ENCODE measurements at places on chromosomes 7 and 10. TPM values are rescaled to one million over a fixed set of nuclear protein-coding genes. Genes with fewer than 3 reads are reported as not detected.

AGR3 gene
- not detected for total RNA-seq

PRSS37 gene
- total RNA-seq, result not detected

SPAM1 gene
- not detected for total RNA-seq

OPN4 gene
- not detected for total RNA-seq

ZPBP gene
- total RNA-seq, result not detected

SLC13A1 gene
- not detected for total RNA-seq

TFR2 gene
- 3.0 TPM for total RNA-seq

AS3MT gene
- 0.94 TPM for total RNA-seq

ABCB1 gene
- total RNA-seq, result 0.29 TPM

ZNF804B gene
- total RNA-seq, result not detected

GOT1 gene
- total RNA-seq, result 44.0 TPM

RNF32 gene
- 0.87 TPM for total RNA-seq

BEND7 gene
- 10.1 TPM for total RNA-seq

SPDYE5 gene
- total RNA-seq, result not detected

ADAM8 gene
- 4.3 TPM for total RNA-seq

CCDC172 gene
- not detected for total RNA-seq

FGL2 gene
- not detected for total RNA-seq

STEAP4 gene
- total RNA-seq, result not detected

SP4 gene
- 1.1 TPM for total RNA-seq

CYP2E1 gene
- total RNA-seq, result 0.22 TPM

TRIM4 gene
- total RNA-seq, result 26.3 TPM

AKR1D1 gene
- not detected for total RNA-seq

TFPI2 gene
- total RNA-seq, result 302 TPM

PIK3CG gene
- not detected for total RNA-seq

SUN3 gene
- total RNA-seq, result not detected

UTF1 gene
- total RNA-seq, result 0.16 TPM

LRMDA gene
- total RNA-seq, result 4.2 TPM

EPDR1 gene
- total RNA-seq, result 58.4 TPM

TAS2R5 gene
- 0.50 TPM for total RNA-seq

CADPS2 gene
- 0.08 TPM for total RNA-seq

NPFFR1 gene
- total RNA-seq, result not detected

SPOCK2 gene
- total RNA-seq, result 0.25 TPM

FFAR4 gene
- 0.44 TPM for total RNA-seq

CALML3 gene
- not detected for total RNA-seq

SPDYE1 gene
- not detected for total RNA-seq

RBP3 gene
- not detected for total RNA-seq

COBL gene
- total RNA-seq, result 4.7 TPM

ARHGAP22 gene
- total RNA-seq, result 3.7 TPM

CPA2 gene
- 0.15 TPM for total RNA-seq

TRIM8 gene
- total RNA-seq, result 43.4 TPM

Measured in A549 treated with RU486 at 1 μM for 4 hours (cell line).